ENCODE measurements at places on chromosomes 3 and 15.

GRCh38 chr15:88106074-88106473, 150.5 kb downstream of the NTRK3 start:
- no peak for DNase-seq

GRCh38 chr15:29124581-29125381, 144.8 kb downstream of the NSMCE3 start:
- DNase-seq: no peak

- no peak for DNase-seq
These were observed 307.4 kb downstream of the NTRK3 start for GRCh38 chr15:87949151-87949574.

DNA sequence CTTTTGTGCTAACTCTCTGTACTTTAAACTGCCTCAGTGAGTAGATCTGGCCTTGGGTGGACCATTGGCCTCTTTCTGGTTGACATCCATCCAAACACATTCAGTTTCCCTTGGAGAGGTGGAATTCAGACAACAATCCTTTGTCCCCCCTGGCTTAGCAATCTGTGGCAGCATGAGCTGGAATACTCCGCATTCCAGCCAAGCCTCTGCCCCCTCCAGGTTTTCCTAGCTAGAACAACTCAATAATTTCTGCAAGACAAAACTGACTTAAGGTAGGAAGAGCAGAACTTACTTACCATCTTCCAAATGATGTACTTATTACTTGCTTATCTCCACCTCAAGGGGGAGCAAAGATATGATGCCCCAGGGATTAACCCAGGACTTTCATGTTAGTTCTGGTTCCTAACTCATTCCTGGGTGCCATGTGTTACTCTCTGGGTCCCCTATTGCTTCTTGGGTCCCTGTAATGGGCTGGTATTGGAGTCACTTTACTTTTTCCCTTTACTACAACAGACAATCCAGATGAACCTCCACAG, 21.8 kb upstream of the IL16 start:
- DNase-seq: no peak

- no peak for DNase-seq
These were observed 403.4 kb upstream of the SUCLG2 start for GRCh38 chr3:68057637-68058320.

GRCh38 chr3:38725726-38726419, 76.4 kb upstream of the SCN5A start:
- DNase-seq: no peak

GRCh38 chr15:62877276-62877857, 165.2 kb upstream of the TPM1 start:
- no peak for DNase-seq

DNA sequence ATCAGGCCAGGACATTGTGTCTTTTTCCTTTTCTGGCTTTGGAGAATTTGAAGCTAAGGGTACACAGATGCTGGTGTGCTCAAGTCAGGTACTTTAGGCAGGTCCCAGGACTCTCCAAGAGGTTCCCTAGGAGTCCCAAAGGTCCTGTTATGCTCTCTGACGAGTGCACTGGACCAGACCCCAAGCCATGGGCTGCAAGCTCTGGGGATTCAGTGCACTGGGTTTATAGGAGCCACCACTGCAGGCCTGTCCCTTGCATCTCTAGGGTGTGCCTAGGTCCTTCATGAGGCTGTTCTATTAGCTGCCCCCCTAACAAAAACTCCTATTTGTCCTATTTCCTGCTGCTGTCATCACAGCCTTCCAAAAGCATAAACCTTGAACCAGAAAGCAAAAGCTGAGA, 31.9 kb upstream of the BFSP2 start:
- no peak for DNase-seq

- DNase-seq: no peak
These were observed 534.4 kb downstream of the ZNF385D start for GRCh38 chr3:21216598-21216997.

GRCh38 chr15:76221085-76221767, 90.0 kb downstream of the ETFA start:
- no peak for DNase-seq

GRCh38 chr3:140203510-140203909, 268.5 kb downstream of the CLSTN2 start:
- no peak for DNase-seq

DNA sequence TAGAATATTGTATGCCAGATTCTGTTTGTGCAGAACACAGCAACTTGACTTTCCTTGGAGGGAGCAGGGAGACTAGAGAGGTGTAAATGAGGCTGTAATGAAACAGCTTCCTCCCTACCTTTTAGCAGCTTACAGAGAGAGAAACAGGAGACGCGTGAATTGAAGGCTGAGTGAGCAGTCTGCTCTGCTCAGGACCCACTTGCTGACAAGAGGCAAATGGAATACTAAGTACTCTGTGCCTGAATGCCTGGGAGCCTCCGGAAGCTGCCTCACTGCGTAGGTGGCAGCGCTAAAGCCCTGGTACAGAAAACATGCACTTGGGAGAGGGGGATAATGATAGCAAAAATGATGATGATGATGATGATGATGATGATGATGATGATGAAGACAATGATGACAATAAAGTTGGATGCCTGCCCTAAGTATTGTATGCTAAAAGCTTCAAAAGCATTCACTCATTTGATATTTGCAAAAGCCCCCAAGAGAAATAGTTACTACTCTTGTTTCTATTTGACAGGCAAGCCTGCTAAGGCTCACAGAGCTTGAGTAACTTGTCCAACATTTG, 548.9 kb downstream of the NTRK3 start:
- DNase-seq: no peak

DNA sequence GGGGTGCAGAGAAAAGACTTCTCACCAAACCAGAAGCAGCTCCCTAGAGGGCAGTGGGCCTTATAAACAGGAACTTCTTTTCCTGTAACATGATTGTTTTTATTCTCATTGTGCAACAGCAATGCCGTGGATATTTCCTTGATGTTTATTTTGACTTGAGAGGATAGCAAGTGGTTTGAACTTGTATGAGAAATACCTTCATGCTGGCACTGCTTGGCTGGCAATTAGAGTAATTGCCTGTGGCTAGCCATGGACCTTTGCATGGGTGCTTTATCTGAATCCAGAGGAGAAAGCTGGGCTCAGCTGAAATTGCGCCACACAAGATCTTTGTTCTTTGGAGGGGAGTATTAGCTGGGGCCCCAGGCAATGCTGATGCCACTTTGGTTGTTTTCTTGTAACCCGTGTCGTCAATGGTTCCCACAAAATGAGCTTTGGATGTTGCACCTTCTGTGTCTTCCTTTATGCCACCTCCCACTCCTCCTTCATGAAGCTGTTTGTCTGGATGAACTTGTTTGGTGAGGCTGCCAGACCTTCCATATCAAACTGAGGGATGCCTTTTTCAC, 37.9 kb downstream of the CMTM8 start:
- no peak for DNase-seq

DNA sequence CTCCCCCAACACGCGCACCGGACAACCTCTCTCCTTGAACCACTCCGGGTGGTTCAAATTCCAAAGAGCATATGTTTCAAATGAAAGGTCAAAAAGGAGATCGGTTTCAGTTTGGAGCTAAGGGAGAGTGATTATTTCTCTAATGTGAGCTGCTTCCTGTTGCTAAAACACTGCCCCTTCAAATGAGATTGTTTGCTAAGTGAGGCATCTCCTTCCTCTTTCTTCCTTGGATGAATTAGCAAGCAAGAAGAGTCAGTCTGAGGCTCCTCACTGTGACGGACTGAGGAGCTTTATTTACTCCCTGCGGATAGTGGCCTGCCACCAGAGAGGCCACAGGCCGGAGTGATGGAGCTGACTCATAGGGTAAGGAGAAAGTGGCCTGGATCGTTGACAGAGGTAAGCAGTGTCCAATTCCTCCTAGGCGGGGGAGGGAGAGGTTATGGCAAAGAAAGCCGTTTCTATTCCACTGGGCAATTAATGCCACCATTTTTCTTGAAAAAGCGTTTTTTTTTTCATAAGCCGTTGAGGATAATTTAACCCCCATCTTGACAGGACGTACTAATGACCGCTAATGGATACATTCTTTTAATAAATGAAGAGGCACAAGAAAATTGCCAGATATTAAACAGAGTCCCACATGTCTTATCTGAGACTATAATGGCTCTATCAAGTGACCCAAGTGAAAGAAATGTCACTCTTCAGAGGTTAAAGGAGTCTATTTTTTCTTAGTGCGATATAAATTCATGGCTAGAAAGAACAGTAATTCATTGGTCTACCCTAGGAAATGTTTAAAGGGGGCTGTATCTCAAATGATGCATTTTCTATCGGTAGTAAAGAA, 167.0 kb upstream of the ANKRD28 start:
- DNase-seq: no peak

DNA sequence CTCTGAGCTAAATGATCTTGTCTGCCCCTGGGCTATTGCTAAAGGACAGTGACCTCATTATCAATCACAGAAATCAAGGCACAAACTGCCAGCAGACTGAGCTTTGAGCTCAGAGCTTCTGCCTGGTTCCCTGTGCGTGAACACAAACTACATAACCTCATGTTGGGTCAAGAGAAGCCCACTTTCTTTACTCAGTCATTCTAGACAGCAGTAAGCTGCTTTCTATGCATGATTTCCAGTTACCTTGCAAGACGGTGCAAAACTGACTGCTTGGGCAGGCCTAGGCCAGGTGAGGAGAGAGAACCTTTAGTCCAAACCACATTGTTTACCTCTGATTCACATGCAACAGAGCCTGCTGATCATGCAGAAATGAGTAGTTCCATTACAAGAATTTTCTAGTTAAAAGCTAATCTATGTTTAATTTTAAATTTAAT, 75.1 kb downstream of the ARRDC4 start:
- DNase-seq: no peak

- no peak for DNase-seq
These were observed 210.6 kb upstream of the ZPLD1 start for GRCh38 chr3:102224171-102224570.

DNA sequence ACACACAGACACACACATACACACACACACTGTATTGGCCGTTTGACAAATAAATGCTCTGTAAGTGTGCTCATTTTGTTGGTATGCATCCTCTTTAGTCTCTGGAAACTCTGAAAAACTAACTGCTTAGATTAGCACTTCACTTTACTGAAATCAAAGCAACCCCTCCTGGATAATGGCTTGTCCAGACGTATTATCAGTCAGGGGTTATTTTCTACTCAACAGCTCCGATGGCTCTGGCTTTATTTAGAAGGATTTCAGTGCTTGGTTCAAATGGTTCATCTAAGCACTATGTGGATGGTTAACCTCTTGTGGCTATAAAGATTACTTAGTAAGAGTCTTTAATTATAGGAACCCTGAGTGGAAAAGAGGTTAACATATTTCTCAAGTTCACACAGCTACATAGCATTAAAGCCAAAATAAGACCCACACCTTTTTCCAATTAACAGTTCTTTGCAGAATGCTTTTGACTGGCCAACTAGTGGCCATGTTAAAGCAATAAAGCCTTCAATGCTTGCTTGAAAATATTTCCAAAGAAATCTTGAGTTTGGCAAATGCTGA, 516.1 kb upstream of the NAALADL2 start:
- no peak for DNase-seq

DNA sequence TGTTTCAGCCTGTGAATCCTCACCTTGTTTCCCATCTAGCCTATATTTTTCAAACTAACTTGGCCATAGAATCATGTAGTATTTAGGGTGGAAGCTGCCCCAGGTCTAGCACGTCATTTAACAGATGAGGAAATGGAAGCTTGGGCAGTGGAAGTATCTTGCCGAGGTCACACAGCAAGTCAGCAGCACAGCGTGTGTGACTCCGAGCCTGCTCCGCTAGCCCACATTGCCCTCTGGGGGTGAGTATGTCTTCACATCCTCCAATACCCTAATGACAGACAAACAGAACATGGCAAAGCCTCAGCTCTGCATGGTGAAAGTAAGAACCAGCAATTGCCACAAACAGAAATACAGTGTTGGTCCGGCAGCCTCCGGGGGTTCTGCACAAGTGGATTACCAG, 2.2 kb upstream of the CCR5 start:
- DNase-seq: peak; percentile 59

DNA sequence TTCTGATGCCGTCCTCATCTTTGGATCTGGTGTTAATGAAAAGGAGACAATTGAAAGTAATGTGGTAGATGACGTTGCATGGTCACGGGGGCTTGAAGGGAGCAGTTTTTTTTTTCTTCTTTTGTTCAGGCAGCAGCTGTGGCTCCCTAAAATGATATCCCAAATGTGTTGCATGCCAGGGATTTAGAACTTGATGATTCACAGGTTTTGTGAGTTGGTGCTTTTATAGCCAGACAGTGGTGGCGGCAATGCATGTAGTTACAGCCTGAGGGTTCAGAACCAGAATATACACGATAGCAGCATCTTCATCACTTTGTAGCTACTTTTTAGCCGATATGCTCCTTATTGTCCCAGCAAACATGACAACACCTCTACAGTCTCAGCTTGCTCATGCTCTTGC, 133.4 kb downstream of the CHST2 start:
- no peak for DNase-seq

GRCh38 chr15:70035719-70036077, 62.0 kb downstream of the TLE3 start:
- DNase-seq: no peak

DNA sequence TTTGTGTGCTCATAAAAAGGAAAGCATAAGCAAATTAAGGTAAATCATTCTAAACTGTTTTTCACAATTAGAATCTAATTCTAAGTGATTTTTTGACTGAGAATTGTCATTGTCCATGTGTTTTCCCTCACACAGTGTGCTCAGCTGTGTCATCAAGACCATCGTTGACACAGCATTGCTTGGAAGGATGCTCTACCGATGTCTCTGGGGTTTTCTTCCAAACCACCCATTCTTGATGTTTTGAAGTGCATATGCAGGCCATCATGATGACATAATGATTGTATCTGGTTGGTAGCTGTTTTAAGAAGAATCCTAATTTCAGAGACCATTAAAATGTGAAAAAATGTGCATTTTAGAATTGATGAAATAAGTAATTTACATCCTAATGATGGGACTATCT, 347.9 kb downstream of the RBMS3 start:
- no peak for DNase-seq

- no peak for DNase-seq
These were observed 14.4 kb upstream of the ANKRD28 start for GRCh38 chr3:15812183-15812582.

- DNase-seq: no peak
These were observed 5.4 kb upstream of the SENP7 start for GRCh38 chr3:101518421-101518871.

DNA sequence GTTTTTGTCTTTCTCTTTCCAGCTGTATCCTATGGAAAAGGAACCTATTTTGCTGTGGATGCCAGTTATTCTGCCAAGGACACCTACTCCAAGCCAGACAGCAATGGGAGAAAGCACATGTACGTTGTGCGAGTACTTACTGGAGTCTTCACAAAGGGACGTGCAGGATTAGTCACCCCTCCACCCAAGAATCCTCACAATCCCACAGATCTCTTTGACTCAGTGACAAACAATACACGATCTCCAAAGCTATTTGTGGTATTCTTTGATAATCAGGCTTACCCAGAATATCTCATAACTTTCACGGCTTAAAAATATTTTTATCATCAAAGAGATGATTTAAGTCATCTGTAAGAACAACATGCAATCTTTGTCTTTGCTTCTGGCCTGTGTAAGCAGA, 44.9 kb upstream of the PARP14 start:
- DNase-seq: no peak

- DNase-seq: no peak
These were observed 45.5 kb downstream of the RAF1 start for GRCh38 chr3:12618426-12618825.

Data from WTC11 (cell line).